ENCODE measurements at places on chromosomes 7 and 10. TPM values are rescaled to one million over a fixed set of nuclear protein-coding genes. Genes with fewer than 3 reads are reported as not detected.

- no peak for DNase-seq
- peaks cover 65% of the 10 kb centered on the region for H3K36me3 ChIP-seq
- no peak overlapping the region for H3K4me3 ChIP-seq
Observed at GRCh38 chr7:116766881-116767280, 94.9 kb downstream of the MET start.

- no peaks in the 10 kb centered on the region for H3K36me3 ChIP-seq
- no peak overlapping the region for H3K27ac ChIP-seq
- H3K4me3 ChIP-seq: no peak overlapping the region
- no peaks in the 10 kb centered on the region for H3K4me1 ChIP-seq
- no peak for DNase-seq
Observed at GRCh38 chr10:79547973-79548372, 12.2 kb downstream of the SFTPA2 start.

- H3K4me1 ChIP-seq: peaks cover 3% of the 10 kb centered on the region
- peaks cover 12% of the 10 kb centered on the region for H3K27me3 ChIP-seq
- no peak overlapping the region for H3K4me3 ChIP-seq
Observed at GRCh38 chr10:97297556-97298222, 5.3 kb upstream of the ARHGAP19 start.

- H3K4me1 ChIP-seq: peaks cover 74% of the 10 kb centered on the region
- DNase-seq: peak; percentile 71
- H3K27ac ChIP-seq: peak overlapping the region; percentile 94
- H3K4me3 ChIP-seq: peak overlapping the region; percentile 91
- peaks cover 2% of the 10 kb centered on the region for H3K27me3 ChIP-seq
Observed at GRCh38 chr10:102119417-102120141, 589 bp downstream of the LDB1 start.

DNA sequence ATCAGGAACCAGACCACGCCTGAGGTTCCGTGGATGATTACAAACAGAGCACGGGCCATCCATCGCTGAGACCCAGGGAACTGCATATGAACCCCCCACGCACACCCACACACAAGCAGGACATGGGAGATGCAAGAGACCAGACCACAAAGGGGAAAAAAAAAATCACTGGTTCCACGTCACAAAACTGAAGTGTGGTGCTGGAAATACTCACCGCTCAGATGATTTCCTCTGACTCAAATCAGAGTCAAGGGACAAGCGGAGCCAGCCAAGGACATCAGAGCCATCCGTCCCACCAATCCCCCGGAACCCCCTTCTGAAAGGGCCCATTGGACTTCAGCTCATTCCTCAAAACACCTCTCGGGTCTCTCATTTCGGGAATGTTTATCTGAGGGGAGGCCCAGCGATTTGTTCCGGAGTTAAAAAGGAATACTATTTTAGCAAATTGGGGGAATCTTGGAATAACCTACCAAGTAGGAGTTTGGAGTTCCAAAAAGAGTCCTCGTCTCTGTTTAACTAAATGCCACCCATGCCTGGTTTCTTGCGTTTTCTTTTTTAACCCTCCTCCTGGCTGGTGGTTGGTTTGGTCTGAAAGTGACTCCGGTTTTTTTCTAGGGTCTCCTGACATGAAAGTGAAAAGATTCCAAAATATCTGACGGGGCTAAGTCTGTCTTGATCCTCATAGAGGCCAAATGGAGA, 15.0 kb downstream of the SNX8 start:
- peak overlapping the region; percentile 99 for H3K27ac ChIP-seq
- 0 out of 2 replicates have a peak, but pooled peaks cover 5% of the 10 kb centered on the region for H3K36me3 ChIP-seq
- peak overlapping the region; percentile 87 for H3K4me3 ChIP-seq
- peaks cover 34% of the 10 kb centered on the region for H3K4me1 ChIP-seq
- peaks cover 5% of the 10 kb centered on the region for H3K27me3 ChIP-seq

- DNase-seq: no peak
- peaks cover 18% of the 10 kb centered on the region for H3K36me3 ChIP-seq
- H3K4me1 ChIP-seq: peaks cover 93% of the 10 kb centered on the region
- H3K27me3 ChIP-seq: peaks cover 4% of the 10 kb centered on the region
- peak overlapping the region; percentile 58 for H3K4me3 ChIP-seq
- peak overlapping the region; percentile 89 for H3K27ac ChIP-seq
Observed at GRCh38 chr7:5691606-5692005, 89.9 kb downstream of the RNF216 start.

DNA sequence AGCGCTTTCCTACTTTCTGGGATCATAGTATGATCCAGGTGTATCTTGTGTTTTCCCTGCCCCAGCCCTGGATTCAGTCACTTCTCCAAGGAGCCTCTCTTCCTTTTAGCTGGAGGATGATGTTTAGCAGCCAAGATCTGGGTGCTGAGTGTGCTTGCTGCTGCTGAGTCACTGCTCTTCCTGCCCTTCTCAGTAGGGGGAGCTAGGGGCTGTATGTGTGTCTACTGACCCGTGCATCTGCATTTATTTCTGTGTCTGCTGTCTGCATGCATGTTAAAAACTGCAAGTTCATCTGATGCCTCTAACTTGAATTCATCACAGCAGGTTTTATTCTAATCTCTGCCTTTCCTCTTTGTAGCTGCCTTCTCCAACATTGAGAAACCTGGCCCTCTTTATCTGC, 31.6 kb downstream of the MGMT start:
- DNase-seq: no peak
- H3K36me3 ChIP-seq: peaks cover 15% of the 10 kb centered on the region
- no peak overlapping the region for H3K4me3 ChIP-seq
- no peak overlapping the region for H3K27ac ChIP-seq
- H3K4me1 ChIP-seq: peaks cover 8% of the 10 kb centered on the region
- no peaks in the 10 kb centered on the region for H3K27me3 ChIP-seq

DNA sequence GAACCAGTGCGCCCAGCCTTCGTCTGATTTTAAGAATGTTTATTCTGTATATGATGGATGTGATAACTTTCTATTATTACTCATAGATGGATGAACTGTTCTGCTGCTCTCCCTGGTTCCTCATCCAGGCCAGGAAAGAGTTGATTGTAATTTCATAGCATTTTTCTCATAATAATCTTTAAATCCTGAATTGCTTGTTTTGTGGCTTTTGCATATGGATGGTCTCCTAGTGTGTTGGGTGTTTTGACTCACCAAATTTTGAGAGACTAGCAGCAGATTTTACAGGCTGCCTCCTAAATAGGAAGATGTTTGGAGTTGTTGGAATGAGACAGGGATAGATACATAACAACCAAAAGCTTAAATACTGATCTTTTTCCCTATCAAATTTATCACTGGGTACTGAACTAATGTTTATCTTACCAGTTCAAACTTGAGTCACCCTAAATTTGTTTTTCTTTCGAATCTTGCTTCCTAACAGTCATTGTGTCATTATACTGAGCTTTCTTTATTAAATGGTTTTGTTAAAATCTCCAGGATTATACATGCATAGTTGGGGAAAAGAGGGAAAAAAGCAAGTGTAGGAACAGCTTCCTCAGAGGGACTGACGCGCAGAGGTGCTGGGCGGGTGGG, 106.0 kb upstream of the GATA3 start:
- peaks cover 2% of the 10 kb centered on the region for H3K27me3 ChIP-seq
- H3K4me3 ChIP-seq: peak overlapping the region; percentile 64
- DNase-seq: peak; percentile 54
- H3K27ac ChIP-seq: peak overlapping the region; percentile 85

The CACNB2 gene
- total RNA-seq: not detected

The CALML5 gene
- total RNA-seq: not detected

The ACHE gene
- total RNA-seq: 0.24 TPM

The ST8SIA6 gene
- total RNA-seq: not detected

The SAP25 gene
- total RNA-seq: 0.40 TPM

The CAMK1D gene
- 1.4 TPM for total RNA-seq

The PRTFDC1 gene
- 17.2 TPM for total RNA-seq

The OPN1SW gene
- not detected for total RNA-seq

The RARRES2 gene
- not detected for total RNA-seq

Measured in HFFc6 (cell line).